ENCODE measurements at places on chromosomes 12 and 14.

- no peak for DNase-seq
Measured at GRCh38 chr12:94704452-94705306, 54.3 kb upstream of the TMCC3 start.

GRCh38 chr12:112308652-112309051 lies 73.6 kb downstream of the HECTD4 start:
- no peak for DNase-seq

- DNase-seq: no peak
Measured at GRCh38 chr12:114933428-114934160, 249.6 kb upstream of the TBX3 start.

DNA sequence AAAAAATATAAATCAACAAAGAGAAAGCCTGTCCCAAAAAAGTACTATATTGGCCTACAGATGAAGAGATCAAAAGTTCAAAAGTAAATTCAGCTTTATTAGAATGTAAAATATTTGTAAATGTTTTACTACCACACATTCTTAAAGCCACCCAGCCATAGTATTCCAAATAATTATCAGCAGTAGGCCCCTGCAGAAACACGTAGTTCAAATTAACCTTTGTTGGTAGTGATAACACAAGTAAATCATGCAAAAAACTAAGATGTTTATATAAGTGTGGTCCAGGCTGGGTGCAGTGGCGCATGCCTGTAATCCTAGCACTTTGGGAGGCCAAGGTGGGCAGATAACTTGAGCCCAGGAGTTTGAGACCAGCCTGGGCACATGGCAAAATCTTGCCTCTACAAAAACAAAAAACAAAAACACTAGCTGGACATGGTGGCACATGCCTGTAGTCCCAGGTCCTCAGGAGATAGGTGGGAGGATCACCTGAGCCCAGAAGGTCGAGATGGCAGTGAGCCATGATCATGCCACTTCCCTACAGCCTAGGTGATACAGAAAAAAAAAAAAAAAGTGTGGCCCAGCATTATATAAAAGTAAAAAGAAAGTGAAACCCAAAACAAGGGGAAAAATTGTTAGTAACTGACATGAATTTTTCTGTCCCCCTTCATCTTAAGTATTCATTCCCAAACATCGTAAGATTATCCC lies 17.9 kb downstream of the SPTLC2 start:
- DNase-seq: no peak

DNA sequence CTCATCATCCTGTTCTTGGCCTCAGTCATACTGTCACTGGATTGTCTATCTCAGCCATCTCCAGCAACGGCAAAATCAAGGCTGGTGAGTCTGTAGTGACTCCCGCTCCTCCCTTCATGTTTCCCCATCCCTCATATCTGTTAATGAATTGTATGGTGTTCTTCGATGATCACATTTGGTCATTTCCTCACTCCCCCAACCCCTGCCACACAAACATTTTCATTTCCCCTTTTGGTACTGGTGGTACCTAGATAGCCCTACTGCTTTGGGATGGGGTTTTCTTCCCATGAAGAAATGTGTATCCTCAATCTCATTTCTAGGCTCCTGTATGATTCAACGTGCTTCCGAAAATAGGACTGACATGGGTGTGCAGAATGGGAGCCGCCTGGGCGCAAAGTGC lies 2.7 kb upstream of the KLHL33 start:
- no peak for DNase-seq

DNA sequence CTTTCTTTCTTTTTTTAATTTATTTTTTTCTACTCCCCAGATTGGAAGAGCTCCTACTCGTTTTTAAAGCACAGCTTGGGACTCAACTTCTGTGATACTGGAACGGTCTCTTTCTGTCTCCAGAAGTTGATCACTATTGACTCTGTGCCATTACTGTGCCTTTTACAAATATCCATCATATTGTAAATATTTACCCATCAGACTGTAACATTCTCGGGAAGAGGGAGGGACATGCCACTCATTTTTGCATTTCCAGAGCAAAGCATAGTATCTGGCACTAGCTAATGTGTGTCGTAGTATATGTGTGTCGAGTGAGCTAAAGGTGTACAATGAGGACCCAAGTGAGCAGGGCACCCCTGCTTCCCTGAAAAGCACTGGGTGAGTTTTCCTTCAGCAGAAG lies 24.0 kb upstream of the GSG1 start:
- no peak for DNase-seq

- no peak for DNase-seq
Measured at GRCh38 chr14:99732436-99733210, 48.5 kb downstream of the CYP46A1 start.

DNA sequence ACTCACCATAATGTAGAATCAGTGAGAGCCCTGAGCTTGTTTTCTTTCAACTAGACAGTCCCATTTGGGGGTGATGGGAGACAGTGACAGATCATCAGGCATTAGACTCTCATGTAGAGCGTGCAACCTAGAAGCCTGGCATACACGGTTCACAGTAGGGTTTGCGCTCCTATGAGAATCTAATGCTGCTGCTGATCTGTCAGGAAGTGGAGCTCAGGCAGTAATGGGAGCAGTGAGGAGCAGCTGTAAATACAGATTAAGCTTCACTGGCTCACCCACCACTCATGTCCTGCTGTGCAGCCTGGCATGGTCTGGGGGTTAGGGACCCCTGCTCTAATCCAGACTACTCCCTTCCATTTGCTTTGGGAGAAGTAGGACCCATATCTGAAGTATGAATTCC lies 55.6 kb downstream of the FNTB start:
- no peak for DNase-seq

DNA sequence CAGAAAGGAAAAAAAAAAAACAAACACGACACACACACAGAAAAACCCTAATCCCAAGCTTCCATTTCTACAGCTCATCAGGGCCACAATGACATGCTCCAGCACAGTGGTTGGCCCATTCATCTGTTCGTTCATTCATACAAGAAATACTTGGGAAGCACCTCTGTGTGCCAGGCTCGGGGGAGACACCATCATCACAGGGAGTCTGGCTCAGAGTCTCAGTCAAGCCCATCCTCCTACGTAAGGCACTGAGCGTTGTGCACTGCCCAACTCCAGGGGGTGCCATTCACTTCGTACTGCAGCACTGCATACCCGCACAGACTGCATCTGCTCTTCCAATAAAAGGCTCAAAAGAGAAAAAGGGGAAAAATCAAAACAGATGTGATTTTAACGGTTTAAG lies 15.3 kb downstream of the VPS37B start:
- DNase-seq: no peak

GRCh38 chr12:68560851-68561422 lies 49.8 kb upstream of the RAP1B start:
- no peak for DNase-seq

GRCh38 chr14:26190646-26191045 lies 407.2 kb downstream of the NOVA1 start:
- no peak for DNase-seq

DNA sequence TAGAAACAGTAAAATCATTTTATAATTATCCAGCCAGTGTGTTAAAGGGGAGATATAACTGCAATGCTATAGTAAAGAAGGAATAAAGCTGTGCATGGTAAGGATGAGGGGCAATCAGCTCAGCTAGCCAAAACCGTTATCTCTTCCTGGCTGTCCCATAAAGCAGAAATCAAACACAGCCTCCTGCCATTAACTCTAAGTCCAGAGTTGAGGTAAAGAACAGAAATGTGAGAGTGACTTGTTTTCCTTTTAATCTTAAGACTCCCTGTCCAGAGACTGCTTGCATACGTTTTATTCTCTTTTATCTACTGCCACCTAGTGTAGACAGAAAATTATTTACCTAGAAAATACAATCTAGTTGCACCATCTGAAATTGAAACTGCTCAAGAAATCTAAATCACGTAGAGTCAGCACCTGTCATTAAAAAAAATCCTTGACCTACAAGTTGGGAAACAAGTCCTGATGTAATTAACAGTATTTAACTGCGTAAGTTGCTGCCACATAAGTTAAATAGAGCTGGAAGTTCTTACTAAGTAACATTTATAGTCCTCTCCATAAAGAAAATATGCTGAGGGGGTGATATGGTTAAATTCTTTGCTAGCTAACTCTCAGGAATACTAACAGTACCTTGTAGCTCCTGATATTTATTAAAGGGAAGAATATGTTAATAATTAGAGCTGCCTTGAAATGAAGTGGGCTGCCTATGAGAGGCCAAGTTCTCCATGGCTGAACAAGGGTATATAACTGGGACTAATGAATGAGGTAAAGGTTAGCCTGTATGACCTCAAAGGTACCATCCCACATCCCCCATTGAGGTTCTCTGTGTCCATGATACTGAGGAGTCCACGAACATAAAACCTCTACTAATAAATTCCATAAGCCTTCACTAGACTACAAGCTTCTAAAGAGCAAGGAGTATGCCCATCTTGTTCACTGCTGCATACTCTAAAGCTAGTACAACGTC lies 62.7 kb downstream of the GALNT4 start:
- no peak for DNase-seq

GRCh38 chr12:70955415-70955814 lies 34.9 kb upstream of the PTPRR start:
- no peak for DNase-seq

DNA sequence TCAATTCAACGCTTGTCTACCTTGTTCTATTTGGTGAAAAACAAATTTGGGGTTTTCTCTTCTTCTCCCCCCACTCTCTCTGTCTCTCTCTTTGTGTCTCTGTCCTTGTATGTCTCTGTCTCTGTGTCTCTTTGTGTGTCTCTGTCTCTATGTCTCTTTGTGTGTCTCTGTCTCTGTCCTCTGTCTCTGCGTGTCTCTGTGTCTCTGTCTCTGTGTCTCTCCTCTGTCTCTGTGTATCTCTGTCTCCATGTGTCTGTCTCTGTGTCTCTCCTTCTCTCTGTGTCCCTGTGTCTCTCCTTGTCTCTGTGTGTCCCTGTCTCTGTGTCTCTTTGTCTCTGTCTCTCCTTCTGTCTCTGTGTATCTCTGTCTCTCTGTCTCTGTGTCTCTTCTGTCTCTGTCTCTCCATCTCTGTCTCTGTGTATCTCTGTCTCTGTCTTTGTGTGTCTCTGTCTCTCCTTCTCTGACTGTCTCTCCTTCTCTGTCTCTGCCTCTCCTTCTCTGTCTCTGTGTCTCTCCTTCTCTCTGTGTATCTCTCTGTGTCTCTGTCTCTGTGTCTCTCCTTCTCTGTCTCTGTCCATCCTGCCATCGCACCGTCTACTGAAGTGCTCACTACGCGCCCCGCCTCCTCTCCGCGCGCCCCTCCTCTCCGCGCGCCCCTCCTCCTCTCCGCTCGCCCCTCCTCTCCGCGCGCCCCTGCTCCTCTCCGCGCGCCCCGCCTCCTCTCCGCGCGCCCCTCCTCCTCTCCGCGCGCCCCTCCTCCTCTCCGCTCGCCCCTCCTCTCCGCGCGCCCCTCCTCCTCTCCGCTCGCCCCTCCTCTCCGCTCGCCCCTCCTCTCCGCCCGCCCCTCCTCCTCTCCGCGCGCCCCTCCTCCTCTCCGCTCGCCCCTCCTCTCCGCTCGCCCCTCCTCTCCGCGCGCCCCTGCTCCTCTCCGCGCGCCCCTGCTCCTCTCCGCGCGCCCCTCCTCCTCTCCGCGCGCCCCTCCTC lies 12.8 kb downstream of the LRCOL1 start:
- DNase-seq: no peak

DNA sequence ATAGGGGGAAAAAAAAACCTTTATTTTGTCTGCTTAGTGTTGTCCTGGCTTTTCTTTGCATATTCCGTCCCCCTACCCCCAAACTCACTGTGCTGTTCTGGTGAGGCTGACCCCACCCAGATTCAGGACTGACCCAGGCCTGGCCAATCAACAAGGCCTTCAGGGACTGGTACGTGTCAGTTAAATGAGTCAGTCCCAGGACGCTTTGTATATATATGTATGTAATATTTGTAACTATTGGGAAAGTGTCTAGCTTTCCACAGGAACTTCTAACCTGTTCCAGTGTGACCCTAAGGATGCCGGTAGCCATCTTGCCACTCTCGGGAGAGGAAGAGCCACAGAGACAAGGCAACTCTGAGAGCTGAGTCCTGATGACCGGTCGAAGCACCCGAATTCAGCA lies 107.4 kb downstream of the VCPKMT start:
- no peak for DNase-seq

DNA sequence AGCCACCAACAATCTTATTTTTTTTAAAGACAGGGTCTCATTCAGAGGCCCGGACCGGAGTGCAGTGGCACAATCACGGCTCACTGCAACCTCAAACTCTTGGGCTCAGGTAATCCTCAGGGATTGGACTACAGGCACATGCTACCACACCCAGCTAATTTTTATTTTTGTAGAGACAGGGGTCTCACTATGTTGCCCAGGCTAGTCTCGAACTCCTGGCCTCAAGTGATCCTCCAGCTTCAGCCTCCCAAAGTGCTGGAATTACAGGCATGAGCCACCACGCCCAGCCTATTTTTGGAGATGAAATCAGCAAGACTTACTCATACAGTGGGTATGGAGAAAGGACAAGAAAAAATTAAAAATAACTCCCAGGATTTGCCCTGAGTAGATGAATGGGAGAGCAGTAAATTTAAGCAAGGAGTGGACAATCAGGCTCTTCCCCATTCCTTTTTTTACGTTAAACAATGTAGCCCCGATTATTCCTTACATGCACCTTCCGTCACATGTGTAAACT lies 13.2 kb downstream of the FMNL3 start:
- no peak for DNase-seq

DNA sequence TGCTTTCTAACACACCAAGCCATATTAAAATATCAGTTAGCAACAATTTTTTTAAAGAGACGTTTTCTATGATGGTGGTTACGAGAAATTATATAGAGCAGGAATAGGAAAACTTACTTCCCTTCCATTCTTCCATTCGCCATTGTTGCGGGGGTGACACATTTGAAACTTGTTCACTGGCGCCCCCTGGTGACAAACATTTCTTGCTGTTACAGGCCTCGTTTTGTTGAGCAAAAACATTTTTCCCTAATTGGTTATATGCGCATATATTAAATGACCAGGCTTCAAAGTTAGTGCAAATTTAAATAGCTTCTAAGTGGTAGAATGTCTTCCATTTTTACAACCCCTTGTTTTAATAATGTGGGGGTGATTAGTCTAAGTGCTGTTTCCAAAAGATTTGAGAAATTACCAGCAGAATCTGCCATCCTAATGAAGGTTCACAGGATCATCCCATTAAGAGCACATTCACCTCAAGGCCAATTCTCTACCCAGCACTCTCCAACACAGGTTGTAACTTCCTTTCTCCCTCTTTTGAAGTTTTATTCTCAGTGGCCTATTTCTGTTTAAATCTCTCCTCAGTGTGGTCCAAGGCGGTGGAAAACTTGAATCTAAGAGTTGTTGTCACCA lies 1124.7 kb downstream of the FLRT2 start:
- DNase-seq: peak; percentile 22

DNA sequence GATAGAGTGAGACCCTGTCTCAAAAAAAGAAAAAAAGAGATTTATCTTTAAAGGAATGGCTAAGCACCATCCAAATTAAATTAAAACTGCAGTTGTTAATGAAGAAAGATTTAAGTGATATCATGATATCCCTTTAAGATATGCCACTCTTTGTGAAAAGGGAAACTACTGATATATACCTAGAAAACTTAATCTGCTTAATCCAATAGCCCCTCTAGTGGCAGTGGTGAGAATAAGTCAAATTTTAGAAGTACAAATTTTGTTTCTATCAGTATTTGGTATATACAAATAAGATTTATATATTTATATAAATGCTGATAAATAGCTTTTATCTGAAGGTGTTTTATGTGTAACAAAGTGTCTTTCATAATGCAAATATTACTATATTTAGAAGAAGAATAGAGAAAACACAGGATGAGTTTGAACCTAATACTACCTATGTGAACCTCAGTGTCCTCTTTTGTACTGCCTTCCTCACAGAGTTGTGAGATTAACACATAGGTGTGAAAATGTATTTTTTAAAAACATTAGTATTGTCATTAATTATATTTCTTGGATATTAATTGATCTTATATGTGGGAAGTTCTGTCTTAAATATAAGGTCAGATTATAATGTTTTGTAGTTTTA lies 51.4 kb upstream of the GARIN2 start:
- DNase-seq: no peak

- no peak for DNase-seq
Measured at GRCh38 chr12:93740751-93741150, 63.6 kb downstream of the CRADD start.
